Hematopoietic multipotent progenitor cell treated with erythropoietin and hydrocortisone succinate and interleukin-3 and kit ligand, for 15 days (in vitro differentiated cells): ENCODE measurements at places on chromosomes 7 and 10.

DNA sequence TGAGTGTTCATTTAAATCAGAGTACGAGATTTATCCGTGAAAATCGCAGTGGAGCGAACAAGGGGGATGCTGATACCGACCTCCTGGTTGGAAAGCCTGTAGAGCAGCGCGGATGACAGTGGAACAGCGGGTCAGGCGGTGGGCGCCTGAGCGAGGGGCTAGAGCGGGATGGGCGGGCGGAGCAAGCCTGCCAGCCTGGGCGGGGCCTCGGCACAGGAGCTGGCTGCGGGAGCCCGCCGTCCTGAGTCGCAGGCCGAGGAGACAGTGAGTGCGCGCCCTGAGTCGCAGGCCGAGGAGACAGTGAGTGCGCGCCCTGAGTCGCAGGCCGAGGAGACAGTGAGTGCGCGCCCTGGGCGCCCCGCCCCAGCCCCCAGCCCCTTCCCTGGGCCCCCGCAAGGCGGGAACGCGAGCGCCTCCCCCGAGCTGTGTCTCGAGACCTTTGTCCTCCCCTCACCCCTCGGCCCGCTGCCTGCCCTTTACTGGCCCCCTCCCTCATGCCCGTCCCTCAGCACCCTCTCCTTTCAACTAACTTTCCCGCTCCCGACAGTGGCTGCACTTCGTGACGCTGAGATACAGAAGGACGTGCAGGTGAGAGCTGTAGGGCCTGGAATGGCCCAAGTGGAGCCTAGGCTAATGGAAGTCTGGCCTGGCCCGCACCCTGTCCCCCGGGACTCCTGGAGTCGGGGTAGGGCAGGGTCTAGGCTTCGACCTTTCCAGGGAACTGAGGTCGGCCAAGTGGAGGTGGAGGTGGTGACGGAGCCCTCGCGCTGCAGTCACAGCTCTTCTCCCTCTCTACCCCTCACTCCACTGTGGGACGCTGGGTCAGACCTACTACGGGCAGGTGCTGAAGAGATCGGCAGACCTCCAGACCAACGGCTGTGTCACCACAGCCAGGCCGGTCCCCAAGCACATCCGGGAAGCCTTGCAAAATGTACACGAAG lies at the start of gene AS3MT:
TSS of gene AS3MT (plus strand) at position 213 of the 941 bp plus-strand sequence. CDS start at position 336, 123 bp downstream.
- DNase-seq = no peak

GRCh38 chr10:114347791-114348190 lies 56.5 kb downstream of the AFAP1L2 start:
- no peak for DNase-seq

- no peak for DNase-seq
These were observed 79.1 kb downstream of the PIK3CG start for GRCh38 chr7:106944035-106944665.

- no peak for DNase-seq
These were observed 44.0 kb downstream of the DNMBP start for GRCh38 chr10:99965700-99966099.

- no peak for DNase-seq
These were observed 84.1 kb downstream of the MDFIC start for GRCh38 chr7:115005953-115006352.
